ENCODE measurements at places on chromosomes 16 and 17. TPM values are rescaled to one million over a fixed set of nuclear protein-coding genes. Genes with fewer than 3 reads are reported as not detected.
A peak's percentile ranks its signal among the peaks of the same experiment; 100 is the strongest.

DNA sequence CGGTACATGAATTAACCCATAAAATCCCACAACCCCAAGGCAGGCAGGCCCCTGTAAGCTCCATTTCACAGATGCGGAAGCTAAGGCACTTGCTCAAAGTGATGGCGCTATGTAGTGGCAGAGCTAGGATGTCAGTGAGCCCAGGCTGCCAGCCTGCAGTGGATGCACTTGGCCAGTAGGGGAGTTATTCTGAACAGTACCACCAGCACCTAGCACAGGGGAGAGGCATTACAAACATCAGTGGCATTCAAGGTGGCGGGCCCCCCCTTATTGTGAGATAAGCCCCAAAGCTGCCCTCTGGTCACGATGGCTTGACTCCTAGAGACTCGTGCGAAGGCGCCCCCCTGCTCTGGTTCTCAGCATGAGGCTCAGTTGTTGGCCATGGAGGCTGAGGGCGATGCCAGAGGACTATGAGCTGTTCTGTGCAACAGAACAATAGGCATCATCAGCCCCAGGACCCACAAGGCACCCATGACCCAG lies 33.8 kb downstream of the GTF3C1 start:
- no peak overlapping the region for H3K4me3 ChIP-seq
- H3K4me1 ChIP-seq = no peaks in the 10 kb centered on the region
- no peak overlapping the region for H3K27ac ChIP-seq
- DNase-seq = peak; percentile 49

DNA sequence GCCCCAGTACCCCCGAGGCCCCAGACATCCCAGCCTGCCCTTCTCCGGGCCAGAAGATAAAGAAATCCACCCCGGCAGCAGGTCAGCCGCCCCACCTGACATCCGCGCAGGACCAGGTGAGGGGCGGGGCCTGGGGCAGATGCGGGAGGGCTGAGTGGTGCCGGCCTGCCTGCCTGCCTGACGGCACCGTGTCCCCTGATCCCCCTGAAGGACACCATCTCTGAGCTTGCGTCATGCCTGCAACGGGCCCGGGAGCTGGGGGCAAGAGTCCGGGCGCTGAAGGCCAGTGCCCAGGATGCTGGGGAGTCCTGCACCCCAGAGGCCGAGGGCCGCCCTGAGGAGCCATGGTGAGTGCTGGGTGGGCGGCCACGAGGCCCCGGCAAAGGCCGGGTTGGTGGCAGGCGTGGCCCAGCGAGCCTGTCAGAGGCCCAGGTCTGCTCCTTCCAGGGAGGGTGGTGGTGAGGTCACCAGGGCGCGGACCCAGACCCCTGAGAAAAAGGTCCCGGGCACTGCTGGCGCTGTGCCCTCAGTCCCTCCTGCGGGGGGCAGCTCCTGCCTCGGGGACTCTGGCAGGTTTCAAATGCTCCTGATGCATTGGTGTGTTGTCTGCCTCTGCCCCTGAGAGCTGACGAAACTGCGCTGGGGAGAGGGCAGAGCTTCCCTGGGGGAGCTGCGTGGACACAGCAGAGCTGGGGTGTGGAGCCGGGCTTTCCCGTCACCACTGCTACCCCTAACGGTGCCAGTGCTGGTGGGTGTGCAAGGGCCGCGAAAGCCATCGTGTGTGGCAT lies 1.2 kb downstream of the CDT1 start:
- peak; percentile 54 for DNase-seq
- H3K36me3 ChIP-seq = peaks cover 45% of the 10 kb centered on the region
- H3K27ac ChIP-seq = peak overlapping the region; percentile 77
- H3K27me3 ChIP-seq = no peaks in the 10 kb centered on the region
- peak overlapping the region; percentile 81 for H3K4me3 ChIP-seq
- H3K4me1 ChIP-seq = peaks cover 21% of the 10 kb centered on the region

GRCh38 chr16:6704306-6704930 lies 628.2 kb upstream of the RBFOX1 start:
- DNase-seq = no peak
- no peak overlapping the region for H3K27ac ChIP-seq
- H3K27me3 ChIP-seq = no peaks in the 10 kb centered on the region

DNA sequence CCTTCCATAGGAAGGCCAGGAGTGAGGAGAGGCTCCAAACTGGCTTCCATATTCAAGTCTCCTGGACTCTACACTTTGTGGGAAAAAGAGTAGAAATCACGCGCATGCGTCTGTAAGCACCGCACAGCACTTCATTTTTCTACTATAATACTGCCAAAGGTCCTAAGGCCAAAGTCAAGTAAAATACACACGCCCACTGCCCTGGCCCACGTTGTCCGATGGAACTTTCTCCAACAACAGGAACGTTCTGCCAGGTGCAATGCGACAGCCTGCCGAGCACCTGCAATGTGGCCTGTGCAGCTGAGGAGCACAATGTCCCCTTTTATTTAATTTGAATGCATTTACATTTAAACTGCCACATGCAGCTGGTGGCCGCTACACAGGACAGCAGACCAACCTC lies 23.5 kb downstream of the DNASE1 start:
- no peak overlapping the region for H3K4me3 ChIP-seq
- no peaks in the 10 kb centered on the region for H3K27me3 ChIP-seq

DNA sequence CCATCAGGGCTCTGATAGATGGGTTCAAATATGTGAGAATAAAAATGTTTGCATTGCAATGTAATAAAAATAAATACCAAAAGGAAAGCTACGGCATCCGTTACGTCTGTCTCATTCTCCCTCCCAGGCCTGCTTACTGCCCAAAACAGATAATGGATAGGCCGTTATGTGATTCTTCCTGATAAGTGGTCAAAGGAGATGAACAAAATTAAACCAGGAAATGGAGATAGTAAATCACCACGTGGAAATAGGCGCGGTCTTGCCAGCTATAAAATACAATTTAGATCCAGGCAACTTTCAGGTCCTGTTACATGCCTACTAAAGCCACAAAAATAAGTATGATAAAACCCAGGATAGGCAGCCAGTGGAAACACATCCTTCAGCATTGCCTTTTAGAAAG lies 49.5 kb upstream of the CCL1 start:
- H3K4me1 ChIP-seq = peaks cover 7% of the 10 kb centered on the region
- H3K4me3 ChIP-seq = no peak overlapping the region
- no peak for DNase-seq
- no peak overlapping the region for H3K27ac ChIP-seq
- H3K36me3 ChIP-seq = no peaks in the 10 kb centered on the region
- peaks cover 30% of the 10 kb centered on the region for H3K27me3 ChIP-seq

GRCh38 chr17:57567251-57567650 lies 177.8 kb downstream of the CCDC182 start:
- DNase-seq = no peak
- H3K36me3 ChIP-seq = peaks cover 2% of the 10 kb centered on the region
- no peaks in the 10 kb centered on the region for H3K27me3 ChIP-seq
- no peak overlapping the region for H3K27ac ChIP-seq

GRCh38 chr17:82193520-82194220 lies 19.0 kb downstream of the CCDC57 start:
- peaks cover 36% of the 10 kb centered on the region for H3K36me3 ChIP-seq
- no peak overlapping the region for H3K27ac ChIP-seq
- peaks cover 9% of the 10 kb centered on the region for H3K4me1 ChIP-seq
- H3K4me3 ChIP-seq = no peak overlapping the region
- no peaks in the 10 kb centered on the region for H3K27me3 ChIP-seq

DNA sequence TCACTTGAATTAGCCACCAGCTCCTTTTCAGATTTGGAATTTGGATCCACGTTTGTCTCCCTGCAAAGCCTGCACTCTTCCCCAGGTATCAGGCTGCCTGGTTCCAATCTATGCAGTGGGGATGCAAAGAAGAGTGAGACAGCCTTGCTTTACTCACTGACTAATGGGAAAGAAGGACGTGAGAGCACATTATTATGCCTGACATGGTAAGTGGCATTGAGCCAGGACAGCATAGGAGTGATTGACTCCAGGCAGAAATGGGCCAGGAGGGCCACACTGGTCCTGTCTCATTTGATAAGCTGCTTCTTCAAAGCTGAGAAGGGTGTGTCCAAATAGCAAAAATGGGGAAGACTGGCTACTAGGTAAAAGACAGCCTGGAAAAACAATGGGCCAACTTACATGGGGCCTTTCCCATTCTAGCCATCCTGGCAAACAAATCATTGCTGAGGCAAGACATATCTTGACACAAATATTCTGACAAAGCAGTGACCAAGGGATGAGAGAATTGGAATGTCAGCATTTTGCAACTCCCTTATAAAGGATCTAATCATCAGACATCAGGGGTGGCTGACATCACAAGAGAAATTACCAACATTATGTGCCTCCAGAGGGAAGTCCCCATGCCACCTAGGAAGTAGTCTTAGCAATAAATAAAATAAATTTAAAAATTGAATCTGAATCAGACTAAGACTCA lies 38.6 kb downstream of the CDH11 start:
- H3K4me3 ChIP-seq = no peak overlapping the region
- H3K27me3 ChIP-seq = no peaks in the 10 kb centered on the region
- DNase-seq = no peak

DNA sequence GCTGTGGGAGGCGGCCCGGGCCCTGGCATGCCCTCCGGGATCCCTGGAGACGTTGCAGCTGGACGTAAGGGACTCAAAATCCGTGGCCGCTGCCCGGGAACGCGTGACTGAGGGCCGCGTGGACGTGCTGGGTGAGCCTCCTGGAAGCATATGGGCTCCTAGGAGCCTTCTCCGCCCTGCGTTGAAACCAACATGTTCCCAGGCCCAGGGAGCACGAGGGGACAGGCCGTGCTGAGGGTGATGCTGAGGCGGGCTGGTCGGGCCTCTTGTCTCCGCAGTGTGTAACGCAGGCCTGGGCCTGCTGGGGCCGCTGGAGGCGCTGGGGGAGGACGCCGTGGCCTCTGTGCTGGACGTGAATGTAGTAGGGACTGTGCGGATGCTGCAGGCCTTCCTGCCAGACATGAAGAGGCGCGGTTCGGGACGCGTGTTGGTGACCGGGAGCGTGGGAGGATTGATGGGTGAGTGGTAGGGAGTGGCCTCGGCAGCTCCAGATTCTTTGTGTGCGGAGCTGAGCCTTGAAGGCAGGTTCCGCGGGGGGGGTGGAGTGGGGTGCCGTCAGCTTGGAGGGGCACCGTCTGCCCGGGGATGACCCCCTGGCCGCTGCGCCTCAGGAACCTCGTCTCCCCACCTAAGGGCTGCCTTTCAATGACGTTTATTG lies 567 bp downstream of the HSD17B1 start:
- peaks cover 20% of the 10 kb centered on the region for H3K4me1 ChIP-seq
- H3K36me3 ChIP-seq = peaks cover 3% of the 10 kb centered on the region
- peak overlapping the region; percentile 91 for H3K4me3 ChIP-seq
- no peak for DNase-seq
- H3K27me3 ChIP-seq = no peaks in the 10 kb centered on the region
- H3K27ac ChIP-seq = peak overlapping the region; percentile 20

- H3K27ac ChIP-seq = no peak overlapping the region
- no peaks in the 10 kb centered on the region for H3K4me1 ChIP-seq
- H3K4me3 ChIP-seq = no peak overlapping the region
- no peaks in the 10 kb centered on the region for H3K36me3 ChIP-seq
Observed at GRCh38 chr16:49474741-49475140, 101.1 kb downstream of the C16orf78 start.

Gene OR4D1
- total RNA-seq = 0.25 TPM

Gene CD300LB
- total RNA-seq = not detected

Gene TNFRSF17
- not detected for total RNA-seq

Gene PYY
- total RNA-seq = 0.29 TPM

Data from activated CD8-positive, alpha-beta T cell treated with anti-CD3 and anti-CD28 coated beads for 36 hours (primary cell).